Choroid plexus epithelial cell (primary cell): ENCODE measurements at places on chromosomes 16 and 17.

- peak; percentile 89 for DNase-seq
These were observed 7.5 kb downstream of the SRSF1 start for GRCh38 chr17:57999496-58000017.

GRCh38 chr17:1783834-1784611 lies 22.2 kb downstream of the SERPINF1 start:
- DNase-seq, result peak; percentile 83

DNA sequence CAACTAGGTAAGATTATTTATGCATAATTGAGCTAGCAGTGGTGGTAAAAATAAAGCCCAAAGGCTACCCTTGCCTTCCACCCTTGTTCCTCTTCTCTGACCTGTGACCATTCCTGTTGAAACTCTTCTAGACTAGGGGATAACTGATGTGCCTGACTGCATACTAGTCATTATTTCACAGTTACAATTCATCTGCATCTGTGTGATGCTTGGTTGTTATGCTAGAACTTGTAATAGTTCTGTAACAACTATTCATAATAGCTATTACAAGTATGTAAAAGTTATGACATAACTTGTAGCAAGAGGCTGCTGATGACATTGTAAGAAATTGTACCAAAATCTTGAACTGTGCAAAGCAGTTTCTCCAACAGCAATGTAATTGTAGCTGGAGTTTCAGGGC lies 2.4 kb upstream of the VAC14 start:
- peak; percentile 64 for DNase-seq

GRCh38 chr17:27994586-27994985 lies 47.9 kb upstream of the NLK start:
- DNase-seq, result no peak

DNA sequence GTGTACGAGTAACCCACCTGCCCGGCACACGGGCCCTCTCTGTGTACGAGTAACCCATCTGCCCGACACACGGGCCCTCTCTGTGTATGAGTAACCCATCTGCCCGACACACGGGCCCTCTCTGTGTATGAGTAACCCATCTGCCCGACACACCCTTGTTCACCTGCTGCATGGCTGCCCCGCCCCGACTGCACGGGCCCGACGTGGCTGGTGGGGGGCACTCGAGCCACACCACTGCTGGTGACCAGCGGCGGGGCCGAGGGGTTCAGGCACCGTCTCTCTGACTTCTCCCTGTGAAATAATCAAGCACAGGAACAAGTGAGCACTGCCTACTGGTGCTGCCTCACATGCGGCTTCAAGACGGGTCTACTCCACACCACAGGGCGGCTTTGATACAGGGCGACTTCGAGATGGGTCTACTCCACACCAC lies 22.1 kb downstream of the MAP1LC3B start:
- no peak for DNase-seq

- peak; percentile 75 for DNase-seq
These were observed 19.8 kb downstream of the PPL start for GRCh38 chr16:4917117-4917516.

GRCh38 chr17:65987988-65988387 lies 203.9 kb downstream of the CEP112 start:
- peak; percentile 65 for DNase-seq

DNA sequence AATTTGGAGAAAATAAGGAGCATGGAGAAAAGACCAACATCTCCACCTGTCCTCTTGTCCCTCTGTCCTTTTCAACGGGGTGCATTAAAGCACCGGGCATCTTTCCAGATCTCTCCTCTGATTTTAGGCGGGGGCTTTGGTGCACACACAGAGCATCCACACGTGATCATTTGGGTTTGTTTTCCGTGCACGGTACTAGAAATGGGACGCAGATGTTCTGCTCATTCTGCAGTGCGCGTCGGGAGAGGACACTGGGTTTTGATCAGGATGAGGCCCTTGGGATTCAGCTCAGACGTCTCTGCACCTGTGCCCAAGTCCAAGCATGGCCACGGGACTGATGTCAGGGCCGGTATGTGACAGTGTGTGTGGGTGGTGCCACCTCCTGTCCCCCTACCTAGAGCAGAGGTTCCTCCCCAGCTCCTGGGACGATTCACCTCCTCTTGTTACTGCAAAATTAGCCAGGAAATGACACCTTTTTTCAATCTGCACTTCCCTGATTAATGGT lies 31.9 kb downstream of the PDIA2 start:
- no peak for DNase-seq

GRCh38 chr17:83077411-83077810 lies 2.0 kb upstream of the METRNL start:
- no peak for DNase-seq

GRCh38 chr16:66695935-66696668 lies 441 bp downstream of the CMTM4 start:
- DNase-seq, result no peak

- no peak for DNase-seq
These were observed 9.3 kb downstream of the C16orf78 start for GRCh38 chr16:49382916-49383315.

DNA sequence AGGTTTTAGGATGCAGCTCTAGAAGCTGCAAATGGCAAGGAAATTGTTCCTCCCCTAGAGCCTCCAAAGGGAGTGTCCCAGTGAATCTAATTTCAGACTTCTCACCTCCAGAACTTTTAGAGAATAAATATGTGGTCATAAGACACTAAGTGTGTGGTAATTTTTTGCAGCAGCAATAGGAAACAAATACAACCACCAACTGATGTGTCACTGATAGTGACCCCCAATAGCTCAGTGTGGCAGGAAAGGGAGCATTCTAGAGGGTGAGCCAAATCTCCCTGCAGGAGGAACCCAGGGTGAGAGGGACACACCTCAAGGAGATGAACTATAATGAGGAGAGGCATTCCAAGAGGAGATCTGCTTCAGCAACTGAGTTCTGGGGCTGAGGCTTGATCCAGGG lies 4.1 kb downstream of the CCL4L2 start:
- no peak for DNase-seq

DNA sequence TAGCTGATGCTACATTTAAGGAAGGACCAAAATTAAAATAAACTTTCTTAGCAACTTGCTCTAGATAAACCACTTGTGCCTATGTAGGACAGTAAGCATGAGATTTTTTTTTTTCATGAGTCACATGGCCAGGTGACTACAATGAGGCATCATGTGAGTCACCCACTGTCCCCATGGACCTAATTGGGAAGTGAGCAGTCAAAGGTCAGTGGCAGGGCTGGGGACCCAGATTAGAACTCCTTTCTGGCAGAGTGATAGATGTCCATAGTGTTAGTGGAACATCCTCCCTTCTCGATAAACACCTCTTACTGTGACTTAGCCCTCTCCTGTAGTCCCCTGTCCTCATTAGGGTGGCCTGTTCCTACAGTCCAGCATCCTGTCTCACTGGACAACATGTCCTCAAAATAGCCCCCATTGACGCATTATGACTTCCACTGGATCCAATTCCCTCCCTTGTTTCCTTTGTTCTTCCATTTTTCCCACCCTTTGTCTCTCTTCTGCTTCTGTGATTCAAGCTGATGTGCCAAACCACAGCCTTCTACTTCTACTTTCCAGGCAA lies 12.4 kb downstream of the ITGB3 start:
- DNase-seq, result peak; percentile 50

DNA sequence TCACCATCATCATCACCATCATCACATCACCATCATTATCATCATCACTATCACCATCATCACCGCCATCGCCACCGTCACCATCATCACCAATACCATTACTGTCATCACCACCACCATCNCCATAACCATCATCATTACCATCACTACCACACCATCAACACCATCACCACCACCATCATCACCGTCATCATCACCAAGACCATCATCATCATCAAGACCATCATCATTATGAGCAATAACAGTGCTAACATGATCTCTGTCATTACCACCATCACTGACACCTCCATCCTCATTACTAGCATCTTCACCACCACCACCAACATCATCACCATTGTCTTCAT lies 16.1 kb upstream of the ZNF469 start:
- no peak for DNase-seq

- DNase-seq, result no peak
These were observed 184.1 kb downstream of the PMP22 start for GRCh38 chr17:15081008-15081407.

DNA sequence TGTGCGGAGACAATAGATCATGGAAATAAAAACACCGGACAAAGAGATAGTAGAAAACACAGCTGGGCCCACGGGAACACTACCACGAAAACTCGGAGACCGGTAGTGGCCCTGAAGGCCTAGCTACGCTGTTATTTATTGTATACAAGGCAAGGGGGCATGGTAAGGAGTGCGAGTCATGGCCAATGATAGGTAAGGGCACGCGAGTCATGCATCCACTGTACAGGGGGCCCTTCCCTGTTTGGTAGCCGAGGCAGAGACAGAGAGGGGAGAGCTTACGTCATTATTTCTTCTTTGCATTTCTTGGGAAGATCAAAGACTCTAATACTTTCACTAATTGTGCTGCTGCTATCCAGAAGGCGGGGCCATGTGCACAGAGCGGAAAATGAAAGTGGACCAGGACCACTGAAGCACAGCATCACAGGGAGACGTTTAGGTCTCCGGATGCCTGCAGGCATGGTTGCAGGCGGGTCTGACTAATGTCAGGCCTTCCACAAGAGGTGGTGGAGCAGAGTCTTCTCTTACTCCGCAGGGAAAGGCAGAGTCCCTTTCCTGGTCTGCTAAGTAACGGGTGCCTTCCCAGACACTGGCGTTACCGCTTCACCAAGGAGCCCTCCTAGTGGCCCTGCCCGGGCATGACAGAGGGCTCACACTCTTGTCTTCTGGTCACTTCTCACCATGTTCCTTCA lies 74.4 kb upstream of the ARL4D start:
- DNase-seq, result no peak

DNA sequence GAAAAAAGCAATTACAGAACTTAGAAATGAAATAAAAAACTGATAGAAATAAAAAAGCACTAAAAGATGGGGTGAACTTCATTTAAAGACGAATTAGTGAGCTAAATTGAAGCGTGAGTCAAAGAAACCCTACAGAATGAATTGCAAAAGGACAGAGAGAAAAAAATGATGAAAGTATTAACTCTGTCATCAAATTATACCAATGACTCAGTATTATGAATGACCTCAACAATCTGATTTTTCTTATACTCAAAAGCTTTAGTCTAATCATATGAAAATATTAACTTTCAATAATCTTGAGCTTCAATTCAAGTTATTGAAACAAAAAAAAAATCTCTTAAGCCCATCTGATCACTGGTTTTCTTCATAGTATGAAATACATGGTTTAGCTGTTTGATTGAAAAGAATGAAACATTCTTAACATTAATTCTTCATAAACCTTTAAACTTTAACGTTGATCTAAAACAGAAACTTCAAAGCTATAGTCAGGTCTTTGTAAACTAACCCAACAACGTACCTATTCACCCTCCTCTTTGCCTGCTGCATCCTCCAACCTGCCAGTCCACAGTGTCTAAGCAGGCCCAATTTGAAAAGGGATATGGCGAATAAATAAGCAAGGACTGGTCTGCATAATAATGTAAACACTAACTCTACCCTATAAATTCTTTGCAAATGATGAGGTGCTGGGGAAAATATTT lies 6.6 kb downstream of the ABCA5 start:
- DNase-seq, result no peak

DNA sequence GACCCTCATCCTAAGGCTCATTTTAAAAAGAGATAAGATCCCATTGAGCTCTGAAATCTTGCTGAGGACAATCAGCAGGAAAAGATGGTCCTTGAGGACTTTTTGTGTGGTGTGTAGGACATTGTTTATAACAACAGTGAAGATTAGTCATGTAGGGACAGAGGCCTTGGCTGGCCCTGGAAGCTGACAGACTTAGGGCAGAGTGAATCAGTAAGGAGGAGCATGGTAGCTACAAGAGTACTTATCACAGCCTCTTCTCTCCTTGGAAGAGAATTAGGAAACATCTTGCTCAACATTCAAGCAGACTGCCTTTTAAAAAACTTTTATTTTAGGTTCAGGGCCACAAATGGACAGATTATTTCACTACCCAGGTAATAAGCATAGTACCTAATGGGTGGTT lies 665.9 kb upstream of the SALL1 start:
- DNase-seq, result peak; percentile 25

DNA sequence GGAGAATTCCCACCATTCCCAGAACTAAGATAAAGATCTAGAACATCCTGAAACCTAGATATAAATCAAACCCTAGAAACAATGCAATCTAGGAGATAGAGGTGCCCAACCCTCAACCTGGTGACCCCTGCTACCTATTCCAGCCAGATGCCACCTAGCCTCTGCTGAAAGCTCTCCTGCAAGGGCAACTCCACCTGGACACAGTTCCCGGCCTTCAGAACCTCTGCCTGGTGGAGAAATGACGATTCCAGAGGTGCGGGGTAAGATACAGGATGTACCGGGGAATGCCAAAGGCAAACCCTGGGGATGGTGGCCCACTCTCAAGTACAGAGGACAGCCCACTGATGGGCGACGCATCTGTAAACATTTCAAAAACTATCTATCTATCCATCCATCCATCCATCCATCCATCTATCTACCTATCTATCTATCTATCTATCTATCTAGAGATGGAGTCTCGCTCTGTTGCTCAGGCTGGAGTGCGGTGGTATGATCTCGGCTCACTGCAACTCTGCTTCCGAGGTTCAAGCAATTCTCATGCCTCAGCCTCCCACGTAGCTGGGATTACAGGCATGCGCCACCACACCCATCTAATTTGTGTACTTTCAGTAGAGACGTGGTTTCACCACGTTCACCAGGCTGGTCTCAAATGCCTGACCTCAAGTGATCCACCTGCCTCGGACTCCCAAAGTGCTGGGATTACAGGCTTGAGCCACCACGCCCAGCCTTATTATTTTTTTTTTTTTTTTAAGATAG lies 19.0 kb downstream of the MEAK7 start:
- no peak for DNase-seq

DNA sequence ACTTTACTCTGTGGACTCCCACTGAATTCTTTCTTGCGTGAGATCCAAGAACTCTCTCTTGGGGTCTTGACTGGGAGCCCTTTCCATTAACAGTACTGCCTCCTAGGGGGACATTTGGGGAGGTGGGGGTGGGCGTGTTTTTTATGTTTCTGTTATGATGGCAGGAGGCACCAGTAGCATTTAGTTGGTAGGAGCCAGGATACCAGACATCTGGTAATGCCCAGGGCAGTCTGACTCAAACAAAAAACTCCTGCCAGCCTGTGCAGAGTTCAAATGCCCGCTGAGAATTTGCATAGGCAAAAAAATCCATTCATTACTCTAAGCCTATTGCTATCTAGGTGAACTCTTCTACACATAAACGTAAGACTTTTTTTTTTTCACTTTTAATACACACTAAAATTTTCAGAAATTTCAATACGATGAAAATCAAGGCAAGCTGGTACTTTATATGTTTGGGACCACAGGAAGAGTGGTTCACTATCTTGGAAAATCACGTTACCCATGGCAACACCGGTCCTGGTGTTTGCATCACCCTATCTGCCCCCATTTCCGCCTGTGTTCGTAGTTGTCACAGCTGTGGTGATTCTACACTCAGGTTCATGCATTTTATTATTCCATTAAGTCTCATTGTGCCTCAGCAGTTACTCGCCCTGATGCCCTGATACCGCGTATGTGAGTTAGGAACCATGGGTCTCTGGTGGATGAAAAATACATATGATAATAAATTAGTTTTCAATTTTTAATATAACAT lies 121.1 kb upstream of the XYLT1 start:
- DNase-seq, result no peak

- peak; percentile 98 for DNase-seq
These were observed 183.0 kb downstream of the PHKB start for GRCh38 chr16:47644166-47644565.
